Aorta (tissue), 5 donors: ENCODE measurements at places on chromosomes 4 and X.
A peak's percentile ranks its signal among the peaks of the same experiment; 100 is the strongest.

GRCh38 chrX:5876984-5877596 is 351.6 kb downstream of the NLGN4X start:
- no peak overlapping the region for H3K4me3 ChIP-seq
- no peaks in the 10 kb centered on the region for H3K27me3 ChIP-seq
- H3K4me1 ChIP-seq = no peaks in the 10 kb centered on the region
- no peak for DNase-seq
- H3K36me3 ChIP-seq = no peaks in the 10 kb centered on the region
- no peak overlapping the region for H3K27ac ChIP-seq

- no peaks in the 10 kb centered on the region for H3K27me3 ChIP-seq
- no peak for DNase-seq
- no peaks in the 10 kb centered on the region for H3K4me1 ChIP-seq
- no peak overlapping the region for H3K27ac ChIP-seq
- H3K36me3 ChIP-seq = no peaks in the 10 kb centered on the region
- H3K4me3 ChIP-seq = no peak overlapping the region
Observed at GRCh38 chr4:55127521-55127920, 2.1 kb upstream of the KDR start.

GRCh38 chr4:143251348-143251747 is 66.6 kb downstream of the USP38 start:
- H3K36me3 ChIP-seq = no peaks in the 10 kb centered on the region
- no peak overlapping the region for H3K27ac ChIP-seq
- no peak for DNase-seq
- no peaks in the 10 kb centered on the region for H3K4me1 ChIP-seq
- H3K4me3 ChIP-seq = no peak overlapping the region

- H3K27ac ChIP-seq = no peak overlapping the region
- no peaks in the 10 kb centered on the region for H3K36me3 ChIP-seq
- H3K27me3 ChIP-seq = no peaks in the 10 kb centered on the region
- H3K4me1 ChIP-seq = no peaks in the 10 kb centered on the region
- no peak overlapping the region for H3K4me3 ChIP-seq
Observed at GRCh38 chrX:37955273-37955672, 51.1 kb upstream of the SYTL5 start.

DNA sequence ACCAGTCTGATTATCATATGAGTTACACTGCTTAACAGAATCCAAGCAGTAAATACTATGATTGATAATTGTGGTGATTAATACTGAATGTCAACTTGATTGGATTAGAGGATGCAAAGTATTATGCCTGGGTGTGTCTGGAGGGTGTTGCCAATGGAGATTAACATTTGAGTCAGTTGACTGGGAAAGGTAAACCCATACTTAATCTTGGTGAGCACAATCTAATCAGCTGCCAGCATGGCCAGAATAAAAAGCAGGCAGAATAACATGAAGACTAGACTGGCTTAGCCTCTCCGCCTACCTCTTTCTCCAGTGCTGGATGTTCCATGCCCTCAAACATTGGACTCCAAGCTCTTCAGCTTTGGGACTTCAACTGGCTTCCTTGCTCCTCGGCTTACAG is 961.3 kb downstream of the ADGRL3 start:
- DNase-seq = no peak
- no peak overlapping the region for H3K27ac ChIP-seq
- H3K27me3 ChIP-seq = no peaks in the 10 kb centered on the region
- H3K4me3 ChIP-seq = no peak overlapping the region
- no peaks in the 10 kb centered on the region for H3K36me3 ChIP-seq
- no peaks in the 10 kb centered on the region for H3K4me1 ChIP-seq

GRCh38 chr4:52423967-52424366 is 235.1 kb downstream of the USP46 start:
- H3K4me3 ChIP-seq = peak overlapping the region; percentile 10
- no peak for DNase-seq
- no peak overlapping the region for H3K27ac ChIP-seq
- no peaks in the 10 kb centered on the region for H3K36me3 ChIP-seq

DNA sequence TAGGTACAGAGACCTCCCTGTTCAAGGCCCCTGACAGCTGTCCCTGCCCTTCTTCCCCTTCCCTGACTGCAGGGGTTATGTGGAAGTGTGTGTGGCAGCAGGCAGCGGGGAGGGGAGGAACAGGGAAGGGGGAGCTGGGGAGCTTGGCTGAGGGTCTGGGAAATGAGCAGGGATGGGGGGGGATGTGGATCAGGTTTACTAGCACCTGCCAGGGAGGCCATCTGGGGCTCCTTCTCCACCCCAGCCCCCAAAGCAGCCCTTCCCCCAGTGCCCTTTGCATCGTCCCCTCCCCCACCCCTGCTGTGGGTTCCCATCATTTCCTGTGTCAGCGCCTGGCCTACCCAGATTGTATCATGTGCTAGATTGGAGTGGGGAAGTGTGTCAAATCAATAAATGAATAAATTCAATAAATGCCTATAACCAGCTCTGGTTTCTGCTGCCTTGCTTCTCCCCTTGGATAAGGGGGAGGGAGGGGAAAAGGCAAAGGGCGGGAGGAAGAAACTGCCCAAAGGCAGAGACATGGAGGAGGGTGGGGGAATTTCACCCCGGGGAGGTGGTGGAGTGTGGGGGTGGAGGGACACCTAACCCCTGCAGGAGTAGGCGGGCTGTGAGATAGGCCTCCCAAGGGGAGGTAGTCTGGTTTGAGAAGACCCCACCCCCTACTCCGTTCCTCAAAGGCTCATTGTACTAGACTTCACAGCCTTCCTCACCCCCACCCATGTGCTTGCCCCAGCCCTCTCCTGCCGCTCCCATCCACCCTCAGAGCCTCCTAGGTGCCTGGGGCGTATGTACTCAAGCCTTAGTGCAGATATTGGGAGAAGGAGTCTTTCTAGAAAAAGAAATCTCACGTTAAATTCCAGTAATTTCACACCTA is 3.2 kb downstream of the CXorf65 start:
- no peak overlapping the region for H3K27ac ChIP-seq
- no peaks in the 10 kb centered on the region for H3K4me1 ChIP-seq
- H3K36me3 ChIP-seq = no peaks in the 10 kb centered on the region
- no peaks in the 10 kb centered on the region for H3K27me3 ChIP-seq
- H3K4me3 ChIP-seq = no peak overlapping the region
